ENCODE measurements at places on chromosomes 3 and 15.

GRCh38 chr3:78967061-78967460 is 800.7 kb downstream of the ROBO1 start:
- DNase-seq: no peak

DNA sequence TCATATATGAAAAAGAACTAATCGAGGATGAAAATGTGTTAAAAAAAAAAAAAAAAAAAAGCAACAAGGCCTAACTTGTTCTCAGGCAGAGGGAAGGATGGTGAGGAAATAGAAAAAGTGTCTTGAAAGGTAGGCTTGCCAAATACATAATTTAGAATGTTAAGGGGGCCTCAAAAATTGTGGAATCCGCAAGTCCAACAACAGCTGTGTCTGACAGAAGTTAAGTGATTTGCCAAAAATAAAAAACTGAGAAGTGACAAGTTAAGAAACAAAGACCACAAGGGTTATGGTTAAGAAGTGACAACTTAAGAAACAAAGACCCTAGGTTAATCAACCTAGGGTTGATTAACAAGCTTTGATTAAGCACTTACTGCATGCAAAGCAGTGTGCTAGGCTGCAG is 110.6 kb downstream of the P2RY1 start:
- DNase-seq: no peak

- no peak for DNase-seq
Observed at GRCh38 chr3:25386686-25387255, 41.3 kb upstream of the RARB start.

DNA sequence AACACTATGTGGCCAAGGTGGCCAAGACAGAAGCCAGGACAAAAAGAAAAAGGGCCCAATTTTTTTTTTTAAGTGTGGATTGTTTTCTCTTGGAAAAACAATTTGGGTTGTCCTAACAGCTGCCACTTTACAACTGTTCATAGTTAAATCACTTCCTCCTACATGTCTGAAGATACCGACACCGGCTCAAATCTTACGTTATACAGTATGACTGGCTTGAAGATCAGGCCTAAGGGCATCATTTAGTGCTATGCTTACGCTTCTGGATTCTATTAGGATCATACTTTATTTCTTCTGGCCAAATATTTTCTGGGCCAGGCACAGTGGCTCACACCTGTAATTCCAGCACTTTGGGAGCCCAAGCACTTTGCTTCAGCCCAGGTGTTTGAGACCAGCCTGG is 404.4 kb downstream of the MECOM start:
- DNase-seq: no peak

- DNase-seq: no peak
Observed at GRCh38 chr15:61229883-61230180, 730 bp upstream of the RORA start.

DNA sequence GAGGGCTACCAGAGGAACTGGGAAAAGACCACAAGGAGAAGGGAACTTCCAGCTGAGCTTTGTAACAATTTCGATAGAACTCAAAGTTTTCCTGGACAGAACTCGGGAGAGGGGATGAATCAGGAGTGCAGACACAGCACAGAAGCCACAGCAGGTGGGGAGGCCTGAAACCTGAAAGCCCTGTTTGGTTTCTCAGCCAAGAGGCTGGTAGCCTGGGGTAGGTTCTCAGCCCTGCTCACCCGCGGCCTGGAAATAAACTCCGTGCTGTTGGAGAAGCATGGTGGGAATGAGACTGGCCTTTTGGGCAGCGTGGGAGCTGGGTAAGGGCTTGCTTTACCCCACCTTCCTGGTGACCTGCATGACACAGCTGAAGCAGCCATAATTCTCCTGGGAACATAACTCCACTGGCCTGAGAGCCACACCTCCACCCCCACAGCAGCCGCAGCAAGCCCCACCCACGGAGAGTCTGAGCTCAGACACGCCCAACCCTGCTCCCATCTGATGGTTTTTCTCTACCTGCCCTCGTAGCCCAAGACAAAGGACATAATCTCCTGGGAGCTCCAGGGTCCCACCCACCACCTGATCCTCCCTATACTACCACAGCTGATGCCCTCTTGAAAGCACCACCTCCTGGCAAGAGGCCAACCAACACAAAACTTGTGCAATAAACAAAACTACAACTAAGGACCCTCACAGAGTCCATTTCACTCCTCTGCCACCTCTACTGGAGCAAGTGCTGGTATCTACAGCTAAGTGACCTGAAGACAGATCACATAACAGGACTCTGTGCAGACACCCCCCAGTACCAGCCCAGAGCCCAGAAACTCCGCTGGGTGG is 52.5 kb upstream of the CHRM5 start:
- DNase-seq: no peak

- DNase-seq: no peak
Observed at GRCh38 chr15:41203395-41203794, 27.2 kb downstream of the EXD1 start.

DNA sequence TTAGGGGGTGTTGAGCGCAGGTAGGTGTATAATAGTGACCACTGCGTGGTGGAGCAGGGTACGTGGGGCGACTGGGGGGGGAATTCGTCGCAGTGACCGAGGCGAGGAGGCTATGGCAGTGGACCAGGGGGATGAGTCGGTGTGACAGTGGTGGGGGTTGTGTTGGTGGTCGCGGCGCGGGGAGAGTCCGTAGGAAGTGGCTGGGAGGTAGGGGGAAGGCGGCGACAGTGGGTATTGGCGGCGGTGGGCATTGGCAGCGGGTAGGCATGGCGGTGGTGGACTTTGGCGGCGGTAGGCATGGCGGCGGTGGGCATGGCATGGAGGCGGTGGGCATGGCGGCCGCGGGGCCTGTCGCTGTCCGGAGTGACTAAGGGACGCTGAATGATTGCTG is 739 bp downstream of the SNRPN start:
- no peak for DNase-seq

- no peak for DNase-seq
Observed at GRCh38 chr3:186502138-186502948, 41.8 kb downstream of the CRYGS start.

GRCh38 chr15:50225938-50226337 is 39.6 kb downstream of the HDC start:
- no peak for DNase-seq

DNA sequence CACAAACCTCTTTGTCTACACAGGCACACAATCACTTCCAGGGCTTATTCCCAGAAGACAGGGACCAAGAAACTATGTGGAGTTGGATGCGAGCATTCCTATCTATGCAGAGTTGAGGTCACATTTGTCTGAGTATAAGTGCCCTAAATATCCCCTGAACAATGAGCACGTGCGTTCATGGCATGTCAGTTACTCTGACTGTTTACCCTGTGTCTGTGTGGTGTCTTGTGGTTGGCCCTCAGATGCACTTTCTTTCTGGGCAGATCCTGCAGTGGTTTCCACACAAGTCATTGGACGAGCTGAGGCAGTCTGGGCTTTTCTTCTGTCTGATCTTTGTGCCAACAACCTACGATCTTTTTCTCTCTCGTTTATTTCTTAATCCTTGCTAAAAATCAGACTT is 134.5 kb downstream of the FBN1 start:
- DNase-seq: no peak

GRCh38 chr15:82263350-82263749 is 732 bp downstream of the SAXO2 start:
- no peak for DNase-seq

DNA sequence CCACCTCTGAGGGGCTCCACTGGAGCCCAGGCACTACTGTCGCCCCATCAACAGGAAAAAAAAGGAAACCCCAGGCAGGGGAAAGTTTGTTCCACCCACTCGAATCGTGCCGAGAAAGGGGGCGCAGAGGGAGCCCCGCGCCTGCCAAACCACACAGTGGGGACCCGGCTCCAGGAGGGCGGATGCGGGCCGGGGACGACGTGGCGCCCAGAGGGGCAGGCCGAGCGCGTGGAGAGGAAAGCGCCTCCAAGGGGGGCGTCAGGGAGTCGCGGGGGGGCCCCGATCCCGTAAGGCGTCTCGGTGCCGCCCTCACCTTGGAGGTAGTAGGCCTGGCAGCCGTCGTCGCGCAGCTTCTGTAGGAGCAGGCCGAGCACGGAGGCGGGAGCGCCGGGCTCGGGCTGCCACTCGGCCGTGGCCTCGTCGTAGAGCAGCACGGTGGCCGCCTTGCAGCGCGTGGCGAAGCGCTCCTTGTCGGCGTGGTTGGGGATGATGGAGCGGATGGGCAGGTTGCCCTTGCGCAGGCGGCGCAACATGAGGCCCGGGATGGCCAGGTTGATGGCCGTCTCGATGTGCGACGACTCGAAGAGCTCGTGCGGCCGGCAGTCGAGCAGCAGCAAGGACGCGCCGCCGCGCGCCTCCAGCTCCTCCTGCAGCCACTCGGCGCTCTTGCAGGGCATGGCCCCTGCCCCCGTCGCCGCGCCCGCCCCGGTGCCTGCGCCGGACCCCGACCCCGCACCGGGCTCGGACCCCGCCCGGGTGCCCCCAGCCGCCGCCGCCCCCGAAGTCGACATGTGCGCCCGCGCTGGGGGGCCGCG is 627 bp downstream of the DUSP7 start:
- DNase-seq: no peak

DNA sequence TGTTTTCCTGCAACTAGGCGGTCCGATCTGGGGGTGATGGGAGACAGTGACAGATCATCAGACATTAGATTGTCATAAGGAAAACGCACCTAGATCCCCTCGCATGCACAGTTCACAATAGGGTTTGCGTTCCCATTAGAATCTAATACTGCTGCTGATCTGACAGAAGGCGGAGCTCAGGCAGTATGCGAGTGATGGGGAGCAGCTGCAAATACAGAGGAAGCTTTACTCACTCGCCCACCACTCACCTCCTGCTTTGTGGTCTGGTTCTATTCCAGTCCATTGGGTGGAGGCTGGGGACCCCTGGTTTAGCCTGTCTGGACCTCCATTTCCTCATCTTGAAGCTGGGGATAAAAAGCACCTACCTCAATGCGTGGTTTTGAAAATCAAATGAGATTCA is 437.5 kb upstream of the PROK2 start:
- no peak for DNase-seq

DNA sequence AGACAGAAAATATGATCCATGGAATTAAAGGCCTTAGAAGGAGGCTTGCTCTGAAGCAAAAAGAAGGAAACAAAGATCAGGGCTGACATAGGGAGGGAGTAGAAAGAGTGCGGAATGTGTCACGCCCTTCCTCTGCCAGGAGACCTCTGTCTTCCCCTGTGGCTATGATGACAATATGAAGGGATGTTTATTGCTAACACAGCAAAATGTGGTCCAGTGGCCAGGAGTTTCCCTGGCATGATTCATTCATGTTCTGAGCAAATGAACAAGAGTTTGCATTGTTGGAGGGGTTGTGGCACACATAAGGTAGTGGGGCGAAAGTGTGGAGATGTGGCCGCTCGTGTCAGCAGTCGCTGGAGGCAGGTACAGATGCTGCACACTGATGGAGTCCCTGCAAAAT is 169.4 kb downstream of the SHQ1 start:
- DNase-seq: no peak

GRCh38 chr15:87564681-87565080 is 691.9 kb downstream of the NTRK3 start:
- no peak for DNase-seq

- no peak for DNase-seq
Observed at GRCh38 chr15:56795502-56795901, 62.2 kb upstream of the ZNF280D start.

- DNase-seq: no peak
Observed at GRCh38 chr15:61201322-61201721, 27.8 kb downstream of the RORA start.

DNA sequence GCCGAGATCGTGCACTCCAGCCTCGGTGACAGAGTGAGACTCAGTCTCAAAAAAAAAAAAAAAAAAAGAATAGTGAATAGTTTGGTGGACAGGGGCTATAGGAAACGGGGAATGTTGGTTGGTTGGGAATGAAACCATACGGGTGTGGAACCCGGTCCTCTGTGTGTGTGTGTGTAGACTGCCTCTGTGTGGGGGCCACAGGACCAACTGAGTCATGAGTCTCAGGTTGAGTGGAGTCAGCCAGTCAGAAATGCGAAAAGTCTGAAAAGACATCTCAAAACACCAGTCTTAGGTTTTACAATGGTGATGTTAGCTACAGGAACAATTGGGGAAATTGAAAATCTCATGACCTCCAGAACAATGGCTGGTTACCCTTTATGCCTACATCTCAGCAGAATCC is 44.5 kb downstream of the ZDHHC19 start:
- no peak for DNase-seq

- no peak for DNase-seq
Observed at GRCh38 chr3:69695443-69695842, 43.8 kb upstream of the MITF start.

- DNase-seq: no peak
Observed at GRCh38 chr3:175246766-175247165, 387.6 kb downstream of the NAALADL2 start.

- DNase-seq: no peak
Observed at GRCh38 chr15:37536967-37537605, 397.4 kb upstream of the TMCO5A start.

- no peak for DNase-seq
Observed at GRCh38 chr3:16468002-16468335, 45.5 kb downstream of the RFTN1 start.

GRCh38 chr15:99433026-99433756 is 132.6 kb upstream of the MEF2A start:
- no peak for DNase-seq

- DNase-seq: no peak
Observed at GRCh38 chr3:158297940-158298339, 188.1 kb downstream of the RSRC1 start.

DNA sequence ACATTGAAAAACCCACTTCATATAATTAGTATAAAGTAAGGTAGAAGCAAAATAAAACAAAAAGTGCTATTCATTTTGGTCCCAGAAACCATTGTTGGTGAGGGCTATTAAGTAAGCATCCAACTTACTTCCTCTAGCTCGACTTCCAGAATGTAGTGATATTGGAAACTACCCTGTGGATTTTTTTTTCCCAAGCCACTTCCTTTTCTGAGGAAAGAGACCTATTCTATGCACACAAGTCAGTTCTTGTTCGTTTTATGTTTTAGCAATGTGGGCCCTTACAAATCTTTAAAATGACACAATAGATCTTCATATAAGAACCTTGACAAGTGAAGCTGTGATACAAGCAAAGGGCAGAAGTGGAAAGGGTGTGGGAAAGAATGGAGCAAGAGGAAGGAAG is 402.0 kb upstream of the TBL1XR1 start:
- DNase-seq: no peak

- DNase-seq: no peak
Observed at GRCh38 chr3:46715507-46716175, 2.0 kb downstream of the PRSS50 start.

DNA sequence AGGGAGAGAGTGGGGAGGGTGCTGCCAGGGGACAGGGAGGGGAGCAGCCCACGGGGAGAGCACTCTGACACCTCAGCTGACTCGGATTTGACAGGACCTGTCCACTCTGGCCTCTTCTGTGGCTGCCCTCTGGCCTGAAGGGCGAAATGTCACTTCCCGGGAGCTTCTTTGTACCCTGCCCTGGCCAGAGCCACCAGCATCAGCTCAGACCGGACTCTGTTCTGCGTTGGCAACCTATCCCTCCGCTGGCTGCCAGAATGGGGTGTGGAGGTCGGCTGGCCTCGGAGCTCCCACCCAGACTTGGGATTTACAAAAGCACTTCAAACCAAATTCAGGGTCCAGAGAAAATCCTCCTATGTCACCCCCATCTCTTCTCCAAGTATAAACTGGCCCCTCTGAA is 336.7 kb upstream of the FRG2C start:
- no peak for DNase-seq

- no peak for DNase-seq
Observed at GRCh38 chr15:32956006-32956405, 238.2 kb downstream of the GREM1 start.

GRCh38 chr15:68558318-68559305 is 20.2 kb upstream of the CORO2B start:
- no peak for DNase-seq

Measured in activated CD8-positive, alpha-beta memory T cell treated with anti-CD3 and anti-CD28 coated beads for 4 hours (primary cell).